ENCODE measurements at places on chromosomes 3 and 15.

- peak; percentile 19 for DNase-seq
Observed at GRCh38 chr3:21174461-21174860, 576.5 kb downstream of the ZNF385D start.

DNA sequence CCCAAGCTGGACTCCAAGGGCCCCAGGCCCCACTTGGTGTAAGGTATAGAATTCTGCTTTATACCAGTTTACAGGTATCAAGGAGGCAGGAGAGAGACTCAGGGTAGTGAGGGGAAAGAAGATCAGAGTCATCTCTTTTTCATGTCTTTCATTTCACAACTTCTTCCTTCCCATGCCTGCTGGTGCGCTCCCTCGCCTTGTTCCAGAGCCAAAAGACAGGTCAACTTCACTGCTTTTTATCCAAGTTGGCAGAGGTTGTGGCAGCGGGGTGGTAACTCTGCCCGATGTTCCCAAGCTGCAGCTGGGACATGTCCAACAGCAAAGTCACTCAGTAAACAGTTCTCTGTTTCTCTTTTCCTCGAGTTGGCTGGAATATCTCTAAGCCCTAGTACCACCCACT is 86.3 kb upstream of the TCF12 start:
- DNase-seq: peak; percentile 59

DNA sequence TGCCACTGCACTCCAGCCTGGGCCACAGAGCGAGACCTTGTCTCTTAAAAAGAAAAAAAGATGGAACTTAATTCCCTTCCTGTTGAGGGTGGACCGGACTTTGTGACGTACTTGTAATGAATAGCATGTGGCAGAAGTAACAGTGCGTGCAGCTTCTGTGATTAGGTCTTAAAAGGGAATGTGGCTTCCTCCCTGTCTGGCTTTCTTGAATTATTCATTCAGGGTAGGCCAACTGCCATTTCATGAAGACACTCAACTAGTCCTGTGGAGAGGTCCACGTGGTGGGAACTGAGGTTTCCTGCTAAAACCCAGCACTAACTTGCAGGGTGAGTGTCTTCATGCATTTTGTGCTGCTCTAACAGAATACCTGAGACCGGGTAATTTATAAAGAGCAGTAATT is 98.9 kb upstream of the PIAS1 start:
- no peak for DNase-seq

DNA sequence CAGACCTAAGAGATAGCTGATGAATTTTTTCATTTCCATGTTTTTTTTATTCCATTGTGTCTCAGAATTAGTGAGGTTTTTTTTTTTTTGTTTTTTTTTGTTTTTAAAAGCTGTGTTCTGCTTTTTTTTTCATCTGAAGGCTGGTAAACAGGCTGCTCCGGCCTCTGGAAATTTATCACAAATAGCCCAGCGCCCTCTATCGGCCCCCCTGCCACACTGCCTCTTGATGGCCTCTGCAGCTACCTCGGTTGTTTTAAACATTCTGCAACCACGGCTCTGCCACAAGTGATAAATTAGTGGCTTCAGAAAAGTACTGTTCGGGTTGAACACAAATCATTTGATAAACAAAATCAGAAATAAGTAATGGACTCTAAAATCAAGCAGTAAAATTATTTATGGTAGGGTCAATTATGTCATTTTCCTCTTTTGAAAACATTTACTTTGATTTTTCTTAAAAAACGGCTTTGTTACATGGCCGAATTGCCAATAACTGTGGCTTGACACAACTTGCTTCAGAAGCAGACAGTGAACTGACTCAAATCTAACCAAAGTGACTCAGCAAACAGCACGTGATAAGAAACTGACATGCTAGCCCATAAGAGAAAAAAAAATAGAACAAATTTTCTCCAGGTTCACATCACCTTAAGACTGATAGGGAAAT is 87.8 kb downstream of the RSL24D1 start:
- DNase-seq: peak; percentile 8

DNA sequence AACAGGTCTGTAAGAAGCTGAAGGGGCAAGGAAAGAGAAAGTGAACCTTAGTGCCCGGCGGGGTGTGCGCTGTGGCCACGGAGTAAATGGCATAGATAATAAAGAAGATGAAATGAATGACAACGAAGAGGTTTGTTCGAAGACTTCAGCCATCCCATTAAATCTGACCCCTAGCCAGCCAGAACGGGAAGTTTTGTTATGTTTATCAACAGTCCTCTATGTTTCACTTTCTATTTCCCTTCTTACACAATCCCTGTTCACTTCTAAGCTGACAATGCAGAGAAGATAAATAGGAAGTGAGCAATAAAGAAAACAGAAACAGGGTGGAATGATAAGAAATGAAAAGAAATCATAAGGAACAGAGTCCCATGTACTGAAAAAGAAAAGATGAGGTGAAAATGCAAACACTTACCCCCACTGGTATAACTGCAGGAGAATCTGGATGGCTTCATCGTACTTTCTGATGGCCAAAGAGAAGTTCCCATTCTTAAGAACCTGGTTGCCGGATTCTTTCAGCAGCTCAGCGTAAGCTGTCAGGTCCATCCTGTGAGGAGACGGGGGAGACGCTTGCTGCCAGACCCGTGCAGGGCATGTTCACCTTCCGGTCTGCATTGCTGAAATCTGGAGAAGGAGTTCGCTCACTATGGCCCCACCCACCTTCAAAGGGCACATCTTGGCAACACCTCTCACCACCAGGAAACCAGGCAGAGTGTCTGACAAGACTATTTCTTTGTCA is 36.8 kb downstream of the TRANK1 start:
- peak; percentile 67 for DNase-seq

DNA sequence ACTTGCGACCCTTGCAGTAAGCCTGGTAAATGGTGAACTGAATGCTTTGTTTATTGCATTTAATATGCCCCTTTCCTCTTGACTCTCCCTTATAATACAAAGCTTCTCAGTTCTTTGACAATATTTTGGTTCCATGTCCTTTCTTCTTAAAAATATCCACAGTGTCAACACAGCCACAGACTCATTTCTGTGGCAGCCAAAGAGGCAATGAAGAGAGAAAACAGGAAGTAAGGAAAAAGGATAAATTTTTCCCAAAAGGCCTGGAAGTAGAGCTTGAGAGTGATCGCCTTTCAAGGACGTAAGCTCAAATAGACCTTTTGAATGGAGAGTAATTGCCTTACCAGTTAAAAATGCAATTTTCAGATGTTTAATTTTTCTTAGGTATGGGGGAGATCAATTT is 59.4 kb downstream of the PEX5L start:
- no peak for DNase-seq

DNA sequence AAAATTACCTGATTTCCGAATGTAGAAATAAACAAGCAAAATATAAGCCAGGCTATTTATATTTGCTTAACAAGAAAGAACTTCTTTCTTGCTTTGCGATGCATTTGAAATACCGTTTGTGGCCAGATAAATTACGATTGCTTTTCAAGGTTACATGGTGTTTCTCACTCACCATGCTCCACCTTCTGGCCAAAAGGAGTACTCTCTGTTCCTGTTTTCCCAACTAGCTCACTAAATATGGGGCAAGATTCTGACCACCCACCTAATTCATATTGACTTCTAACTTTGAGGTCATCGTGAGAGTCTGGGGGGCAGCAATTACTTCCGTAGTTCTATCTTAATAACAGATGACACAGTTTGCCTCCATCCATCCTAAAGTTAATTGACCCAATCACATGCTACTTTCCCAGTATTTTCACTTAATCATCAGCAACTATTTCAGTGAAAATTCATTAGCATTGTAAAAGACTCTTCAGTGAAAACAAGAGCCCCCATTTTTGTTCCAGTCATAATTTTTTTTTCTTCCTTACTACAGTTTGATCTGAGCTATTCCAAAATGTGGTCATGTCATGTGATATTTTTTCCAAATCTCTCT is 25.9 kb downstream of the ACP3 start:
- peak; percentile 82 for DNase-seq

GRCh38 chr15:89087161-89087829 is 961 bp upstream of the ABHD2 start:
- no peak for DNase-seq

GRCh38 chr15:36903922-36904556 is 196.3 kb downstream of the MEIS2 start:
- no peak for DNase-seq

DNA sequence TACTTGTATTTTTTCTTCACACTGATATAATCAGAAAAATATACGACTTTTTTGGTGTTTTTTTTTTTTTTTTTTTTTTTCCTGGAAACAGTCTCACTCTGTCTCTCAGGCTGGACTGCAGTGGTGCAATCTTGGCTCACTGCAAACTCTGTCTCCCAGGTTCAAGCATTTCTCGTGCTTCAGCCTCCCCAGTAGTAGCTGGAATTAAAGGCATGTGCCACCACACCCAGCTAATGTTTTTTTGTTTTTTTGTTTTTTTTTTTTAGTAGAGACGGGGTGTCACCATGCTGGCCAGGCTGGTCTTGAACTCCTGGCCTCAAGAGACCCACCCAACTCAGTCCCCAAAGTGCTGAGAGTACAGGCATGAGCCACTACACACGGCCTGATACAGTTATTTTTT is 20.8 kb upstream of the DNAAF4 start:
- DNase-seq: no peak

DNA sequence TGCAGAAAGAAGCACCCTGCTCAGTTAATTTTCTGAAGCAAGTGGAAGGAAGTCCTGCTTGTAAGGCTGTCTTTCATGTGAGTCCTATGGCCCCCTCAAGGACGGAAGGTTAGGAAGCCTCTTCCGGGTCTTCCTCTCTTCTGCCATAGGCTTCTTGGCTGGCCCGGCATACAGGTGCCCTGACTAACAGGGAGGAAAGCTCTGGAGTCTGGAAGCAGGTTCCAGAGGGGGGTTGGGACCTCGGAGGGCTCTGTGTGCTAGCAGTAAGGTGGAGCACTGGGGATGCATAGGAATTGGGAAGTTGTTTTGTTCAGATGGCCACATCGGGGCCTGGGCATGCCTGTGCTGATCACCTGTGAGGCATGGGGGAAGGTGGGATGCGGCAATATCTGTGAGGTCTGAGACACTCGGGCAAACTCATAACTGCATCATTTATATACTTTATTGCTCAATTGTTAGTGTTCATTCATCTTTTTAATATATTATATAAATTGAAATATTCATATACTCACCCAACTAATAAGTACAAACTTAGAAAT is 49.6 kb downstream of the TRAK1 start:
- no peak for DNase-seq

DNA sequence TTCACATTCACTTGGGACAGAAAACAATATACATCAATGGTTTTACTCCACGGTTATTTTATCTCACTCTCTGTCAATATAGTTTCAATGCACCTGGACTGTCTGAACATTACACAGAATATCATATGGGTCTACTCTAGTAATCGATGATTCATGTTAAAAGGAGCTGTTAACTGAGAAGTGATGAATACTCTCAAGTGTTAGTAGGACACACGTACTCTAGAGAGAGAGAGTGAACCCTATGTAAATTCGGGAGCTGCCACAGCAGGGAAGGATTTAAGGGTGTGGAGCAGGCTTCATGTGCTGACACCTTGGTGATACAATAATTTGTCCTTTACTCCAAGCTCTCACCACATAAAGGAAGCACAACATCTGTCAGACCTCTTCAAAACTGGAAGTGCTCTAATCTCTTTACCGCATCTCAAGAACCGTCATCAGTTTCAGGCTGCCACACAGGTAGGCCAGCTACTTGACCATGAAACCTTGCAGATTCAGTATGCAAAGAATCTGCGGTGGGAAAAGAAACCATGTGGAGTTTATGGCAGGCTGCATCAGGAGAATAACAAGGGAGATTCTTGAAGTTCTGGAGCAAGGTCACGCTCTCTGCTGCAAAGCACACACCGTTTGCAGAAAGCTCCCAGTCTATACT is 199.2 kb upstream of the TMC3 start:
- no peak for DNase-seq

GRCh38 chr3:14138109-14138877 is 13.4 kb downstream of the TMEM43 start:
- no peak for DNase-seq

DNA sequence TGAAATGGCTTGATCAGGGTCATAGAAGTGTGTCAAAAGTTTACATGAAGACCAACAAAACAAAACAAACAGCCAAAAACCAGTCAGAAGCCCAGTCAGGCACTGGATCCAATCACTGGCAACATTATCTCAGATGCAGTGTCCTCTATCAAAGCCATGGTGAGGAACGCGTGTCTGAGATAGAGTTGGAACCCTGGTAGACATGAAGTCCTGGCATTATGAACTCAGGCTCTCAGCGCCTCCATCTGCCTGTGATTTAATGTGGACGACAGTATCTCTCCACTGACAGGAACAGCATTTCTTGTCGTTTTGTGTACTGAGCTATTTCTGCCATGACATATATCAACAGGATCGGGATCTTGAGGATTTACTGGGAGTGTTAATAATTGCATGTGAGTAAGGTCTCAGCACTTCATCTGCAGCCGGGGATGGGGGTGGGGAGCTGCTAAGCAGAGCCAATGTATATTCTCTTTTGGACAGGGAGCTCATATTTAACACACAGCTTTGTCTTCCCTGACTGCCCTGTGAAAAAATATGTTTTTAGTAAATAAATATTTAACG is 1120.0 kb downstream of the IGSF11 start:
- no peak for DNase-seq

GRCh38 chr3:107662586-107662985 is 139.8 kb downstream of the BBX start:
- no peak for DNase-seq

- DNase-seq: peak; percentile 81
Observed at GRCh38 chr3:18189282-18190050, 235.7 kb downstream of the SATB1 start.

DNA sequence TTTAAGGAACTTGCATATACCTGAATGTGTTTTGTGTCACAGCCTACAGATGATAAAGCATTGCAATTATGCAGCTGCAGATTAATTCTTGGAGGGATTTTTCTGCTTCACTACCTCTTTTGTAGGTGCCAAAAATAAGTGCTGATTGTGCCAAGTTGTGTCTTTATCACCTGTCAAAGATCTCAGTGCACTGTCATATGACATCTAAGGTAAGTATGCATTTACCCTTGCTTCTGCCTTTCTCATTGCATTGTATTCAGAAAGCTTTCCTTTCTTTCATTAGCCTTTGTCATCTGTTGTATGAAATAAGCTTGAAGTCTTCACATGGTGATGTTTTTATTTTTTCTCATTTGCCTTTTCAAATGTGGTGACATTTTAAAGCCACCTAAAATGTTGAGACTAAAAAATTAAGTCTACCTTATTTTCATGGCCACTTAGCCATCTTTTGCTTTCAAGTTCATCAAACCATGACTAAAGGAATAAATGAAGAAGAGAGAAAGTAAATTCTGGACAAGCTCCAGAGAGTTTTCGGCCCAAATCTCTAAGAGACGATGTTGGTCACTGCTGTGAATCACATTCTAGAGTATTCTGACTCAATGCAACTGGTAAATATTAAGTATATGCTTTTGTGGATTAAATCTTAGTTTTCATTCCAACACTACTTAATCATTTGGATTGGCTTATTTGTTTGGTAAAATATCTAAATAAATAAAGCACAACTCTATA is 381.8 kb upstream of the EPHA3 start:
- no peak for DNase-seq

DNA sequence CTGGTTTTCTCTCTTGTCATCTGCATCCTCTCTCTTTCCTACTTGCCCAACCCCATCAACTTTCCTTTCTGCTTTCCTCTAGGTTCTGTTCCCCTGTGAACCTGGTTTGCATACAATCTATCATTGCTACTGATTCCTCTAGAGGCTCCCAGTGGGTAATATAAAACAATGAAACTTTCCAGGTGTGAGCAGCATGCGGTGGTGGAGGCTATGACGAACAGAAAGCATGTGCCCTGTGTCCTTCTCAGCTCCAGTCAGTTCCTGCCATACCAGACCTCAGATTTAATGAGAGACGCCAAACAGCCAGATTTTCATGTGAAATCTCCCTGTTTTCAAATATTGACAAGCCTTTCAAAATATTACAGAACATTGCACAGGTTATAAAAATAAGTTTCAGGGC is 3.5 kb upstream of the ACAP2 start:
- DNase-seq: no peak
